ENCODE measurements at places on chromosomes 3 and 15.

DNA sequence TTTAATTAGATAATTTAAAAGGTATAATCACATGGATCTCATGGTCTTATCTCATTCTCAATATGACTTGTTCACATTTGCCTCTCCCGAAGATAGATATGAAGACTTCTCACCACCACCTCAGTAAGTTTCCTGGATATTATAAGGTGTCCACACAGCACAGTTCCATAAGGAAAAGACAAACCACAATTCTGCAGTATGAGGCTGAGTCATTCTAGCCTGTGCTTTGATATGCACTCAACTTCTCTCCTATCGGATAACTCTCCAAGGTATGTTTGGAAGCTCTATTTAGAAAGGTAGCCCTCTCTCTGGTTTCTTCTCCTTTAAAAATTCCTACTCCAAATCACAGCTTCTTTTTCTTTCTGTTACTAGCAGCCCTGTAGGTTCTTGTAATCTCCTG lies 612.8 kb downstream of the ZPLD1 start:
- no peak for DNase-seq

GRCh38 chr3:66297260-66297873 lies 76.6 kb downstream of the SLC25A26 start:
- no peak for DNase-seq

DNA sequence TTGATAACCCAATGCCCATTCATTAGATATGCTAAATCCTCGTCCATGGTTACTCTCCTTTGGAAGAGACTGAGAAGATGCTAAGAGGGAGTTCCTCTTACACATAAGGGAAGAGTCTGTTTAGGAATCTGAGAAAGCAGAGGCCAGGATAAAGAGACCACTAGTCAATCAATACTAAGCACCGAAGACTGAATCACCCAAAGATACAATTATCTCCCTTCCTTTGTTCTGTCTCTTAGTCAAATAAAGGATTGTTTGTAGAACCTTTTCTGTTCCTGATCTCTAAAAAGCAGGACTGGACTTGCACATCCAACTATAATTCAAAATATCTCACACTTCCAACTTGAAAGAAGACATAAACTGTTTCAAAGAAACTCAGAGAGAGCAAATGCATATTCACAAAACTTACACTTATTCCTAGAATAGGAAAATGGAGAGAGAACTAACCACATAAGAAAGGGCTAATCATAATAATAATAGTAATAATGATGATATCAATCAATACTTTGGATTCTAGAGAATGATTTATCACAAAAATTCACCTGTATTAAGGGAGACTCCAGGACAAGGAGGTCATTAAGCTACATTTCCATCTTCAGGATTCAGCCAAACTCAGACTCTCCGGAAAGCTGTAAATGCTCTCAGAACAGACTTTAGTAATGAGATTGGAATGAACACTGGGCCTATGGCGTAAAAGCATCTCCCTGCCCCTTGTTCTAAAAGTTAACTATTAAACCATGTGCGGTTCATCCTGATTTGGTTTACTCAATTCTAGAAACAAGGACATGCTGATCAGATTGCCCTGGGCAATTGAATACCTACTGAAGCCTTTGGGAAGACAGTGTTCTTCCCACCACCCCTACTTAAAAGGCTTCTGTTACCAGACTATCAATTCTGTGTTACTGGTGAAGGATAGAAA lies 401.5 kb downstream of the ZBTB20 start:
- DNase-seq = no peak

DNA sequence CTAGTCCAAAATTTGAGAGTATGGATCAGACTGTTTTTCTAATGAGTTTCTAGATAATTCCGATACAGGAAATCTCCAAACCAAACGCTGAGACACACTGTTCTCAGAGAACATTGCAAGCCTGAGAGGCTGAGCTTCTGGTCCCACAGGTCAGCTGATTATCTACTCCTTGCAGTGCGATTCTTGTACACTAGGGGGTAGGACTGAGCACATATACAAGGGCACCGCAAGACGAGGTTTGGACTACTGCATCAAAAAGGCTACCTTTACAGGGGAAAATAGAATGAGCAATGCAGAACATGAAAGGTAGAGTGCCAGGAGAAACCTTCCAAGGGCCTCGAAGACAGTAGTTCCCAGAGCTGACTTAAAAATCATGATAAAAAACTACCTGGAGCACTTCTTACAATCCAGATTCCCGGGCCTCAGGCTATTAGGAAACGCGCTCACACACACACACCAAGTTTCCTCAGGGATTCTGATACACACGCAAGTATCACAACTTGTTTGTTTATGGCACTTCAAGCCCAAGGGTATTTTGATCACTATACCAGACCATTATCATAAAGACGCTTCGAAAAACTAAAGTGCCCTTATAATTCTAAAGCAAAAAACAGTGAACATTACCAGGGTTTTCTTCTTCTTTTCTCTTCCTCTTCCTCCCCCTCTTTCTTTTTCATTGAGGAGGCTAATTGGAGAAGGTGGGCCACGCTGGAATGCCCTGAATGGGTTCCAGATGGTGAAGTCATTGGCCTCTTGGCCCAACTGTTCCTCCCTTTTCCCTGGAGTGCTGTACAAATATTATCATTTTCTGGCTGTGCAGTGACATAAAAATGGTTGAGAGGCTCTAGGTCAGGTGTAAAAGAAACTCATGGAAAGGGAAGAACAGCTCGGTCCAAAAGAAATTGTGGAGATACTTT lies 61.8 kb downstream of the SLC12A8 start:
- no peak for DNase-seq

DNA sequence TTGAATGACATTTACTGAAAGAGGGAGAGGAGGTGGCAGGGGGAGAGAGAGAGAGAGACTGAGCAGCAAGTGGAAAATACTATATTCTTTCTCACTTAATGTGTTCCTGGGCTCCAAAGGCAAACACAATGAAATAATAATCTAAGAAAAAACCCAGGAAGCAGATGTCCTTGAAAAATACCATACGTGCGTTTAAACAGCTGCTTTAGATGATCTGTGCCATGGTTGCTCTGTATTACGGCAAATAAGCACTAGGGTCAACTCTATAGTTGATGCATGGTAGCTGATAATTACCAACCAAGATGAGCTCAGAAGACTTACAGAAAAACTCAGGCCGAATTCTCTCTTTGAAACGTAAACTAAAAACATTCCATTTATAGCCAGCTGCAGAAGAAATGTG lies 410.3 kb upstream of the TBL1XR1 start:
- DNase-seq = no peak

GRCh38 chr15:100710222-100710621 lies 107.8 kb downstream of the ASB7 start:
- no peak for DNase-seq
